ENCODE measurements at places on chromosomes 2 and 18.

DNA sequence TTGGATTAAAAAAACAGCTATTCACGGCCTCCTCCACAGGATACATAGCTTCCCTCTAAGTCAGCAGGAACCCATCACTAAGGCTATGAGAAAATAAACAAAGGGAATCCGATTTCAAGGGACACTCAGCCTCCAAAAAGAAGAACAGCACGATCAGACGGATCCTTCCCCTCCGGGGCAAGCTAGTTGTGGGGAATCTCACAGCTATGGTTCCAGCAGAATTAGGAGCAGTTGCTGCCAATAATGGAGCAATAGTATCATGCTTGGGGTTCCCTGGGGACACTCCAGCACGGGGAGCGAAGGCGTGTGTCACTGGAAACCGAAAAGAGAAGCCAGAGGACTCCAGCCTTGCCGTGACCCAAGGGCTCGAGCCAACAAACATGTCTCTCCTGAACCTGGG is 163.1 kb downstream of the TTC32 start:
- DNase-seq = no peak

- no peak for DNase-seq
Observed at GRCh38 chr2:188576651-188577050, 285.0 kb downstream of the GULP1 start.

DNA sequence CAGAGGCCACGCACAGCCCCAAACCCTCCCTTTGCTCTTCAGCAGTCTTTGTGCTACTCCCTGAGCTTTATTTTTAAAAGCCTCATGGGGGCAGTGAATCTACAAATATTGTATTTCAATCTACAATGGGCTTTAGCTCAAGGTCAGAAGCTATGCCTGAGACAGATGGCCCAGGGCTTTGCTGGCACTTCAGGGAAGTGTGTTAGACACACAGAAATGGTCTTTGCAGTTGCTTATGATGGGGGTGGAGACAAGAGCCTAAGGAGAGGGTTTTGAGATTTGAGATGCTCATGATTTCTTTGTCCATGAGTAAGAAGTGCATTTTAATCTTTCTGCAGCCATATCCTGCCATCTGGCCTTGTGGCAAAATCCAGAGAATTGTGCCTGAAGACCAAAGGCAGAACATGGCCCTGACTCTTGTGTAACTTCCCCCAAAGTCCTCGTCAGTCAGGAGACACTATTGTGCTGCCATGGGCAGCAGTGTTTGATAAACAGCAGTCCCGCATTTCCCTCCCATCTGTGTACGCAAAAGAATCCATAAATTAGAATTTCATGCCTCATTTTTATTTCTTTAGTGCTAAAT is 92.6 kb downstream of the VAPA start:
- DNase-seq = no peak

GRCh38 chr18:56248610-56249235 is 389.7 kb downstream of the TXNL1 start:
- no peak for DNase-seq

GRCh38 chr2:186903216-186903615 is 54.2 kb upstream of the ZSWIM2 start:
- DNase-seq = no peak

GRCh38 chr2:213213186-213213585 is 61.8 kb upstream of the IKZF2 start:
- no peak for DNase-seq

GRCh38 chr2:10383960-10384734 is 64.0 kb downstream of the ODC1 start:
- no peak for DNase-seq

- DNase-seq = no peak
Observed at GRCh38 chr2:208570851-208571763, 164.5 kb downstream of the PTH2R start.

GRCh38 chr2:133791191-133791590 is 222.9 kb upstream of the NCKAP5 start:
- DNase-seq = no peak

- no peak for DNase-seq
Observed at GRCh38 chr18:56891116-56891515, 240.0 kb downstream of the WDR7 start.

- DNase-seq = no peak
Observed at GRCh38 chr2:101151859-101152271, 683 bp upstream of the TBC1D8 start.

- no peak for DNase-seq
Observed at GRCh38 chr18:12703096-12703567, 290 bp downstream of the PSMG2 start.

GRCh38 chr2:29260142-29260772 is 145.0 kb downstream of the CLIP4 start:
- DNase-seq = no peak

DNA sequence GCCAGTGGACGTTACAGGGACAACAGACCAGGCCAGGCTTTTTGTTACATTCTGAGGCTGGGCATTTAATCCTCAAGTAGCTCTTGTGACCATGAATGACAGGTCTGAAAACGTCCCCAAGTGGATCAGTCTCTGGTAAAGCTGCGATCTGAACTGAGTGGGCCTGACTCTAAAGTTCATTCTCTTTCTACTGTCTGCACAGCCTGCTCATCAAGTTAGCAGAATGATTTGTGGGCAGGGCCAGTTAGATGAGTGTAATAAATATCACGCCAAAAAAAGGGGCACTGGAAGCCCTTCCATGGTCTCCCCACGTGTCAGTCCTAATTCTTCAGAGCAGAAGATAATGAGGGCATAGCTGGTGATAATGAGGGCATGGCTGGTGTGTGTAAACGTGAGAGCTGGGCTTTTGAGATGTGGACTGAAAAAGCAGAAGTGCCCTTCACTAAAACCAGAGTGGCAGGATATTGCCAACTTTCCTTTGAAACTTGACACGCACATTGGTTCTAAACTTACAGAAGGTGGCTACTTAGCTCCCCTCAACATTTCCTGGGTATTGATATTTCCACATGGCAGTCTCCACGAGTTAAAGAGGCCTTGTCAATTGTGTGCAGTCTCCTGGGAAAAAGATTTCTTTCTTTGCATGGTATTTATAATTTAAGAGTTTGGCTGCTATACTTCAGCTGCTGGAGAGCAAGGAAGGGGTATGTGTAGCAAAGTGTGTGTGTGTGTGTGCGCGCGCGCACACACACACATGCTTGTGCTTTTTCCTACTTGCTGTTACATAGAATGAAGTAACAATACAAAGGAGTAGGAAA is 72.7 kb upstream of the LYPD6B start:
- DNase-seq = no peak

DNA sequence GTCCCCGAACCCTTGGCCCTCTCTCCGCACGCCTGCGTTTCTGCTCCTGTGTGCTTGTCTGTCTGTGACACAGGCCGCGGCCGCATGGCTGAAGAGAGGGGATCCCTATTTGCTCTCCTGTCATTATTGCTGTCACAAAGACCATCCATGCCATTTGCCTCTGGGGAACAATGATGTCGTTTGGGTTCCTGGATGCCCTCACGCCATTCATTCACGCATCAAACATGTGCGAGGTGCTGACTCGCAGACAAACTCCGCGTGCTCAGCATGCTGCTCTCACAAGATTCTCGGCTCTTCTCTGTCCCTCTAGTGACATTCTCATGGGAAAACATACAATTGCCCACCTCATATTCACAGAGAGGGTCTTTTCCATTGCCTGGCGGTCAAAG is 67.8 kb downstream of the ASB1 start:
- DNase-seq = no peak

DNA sequence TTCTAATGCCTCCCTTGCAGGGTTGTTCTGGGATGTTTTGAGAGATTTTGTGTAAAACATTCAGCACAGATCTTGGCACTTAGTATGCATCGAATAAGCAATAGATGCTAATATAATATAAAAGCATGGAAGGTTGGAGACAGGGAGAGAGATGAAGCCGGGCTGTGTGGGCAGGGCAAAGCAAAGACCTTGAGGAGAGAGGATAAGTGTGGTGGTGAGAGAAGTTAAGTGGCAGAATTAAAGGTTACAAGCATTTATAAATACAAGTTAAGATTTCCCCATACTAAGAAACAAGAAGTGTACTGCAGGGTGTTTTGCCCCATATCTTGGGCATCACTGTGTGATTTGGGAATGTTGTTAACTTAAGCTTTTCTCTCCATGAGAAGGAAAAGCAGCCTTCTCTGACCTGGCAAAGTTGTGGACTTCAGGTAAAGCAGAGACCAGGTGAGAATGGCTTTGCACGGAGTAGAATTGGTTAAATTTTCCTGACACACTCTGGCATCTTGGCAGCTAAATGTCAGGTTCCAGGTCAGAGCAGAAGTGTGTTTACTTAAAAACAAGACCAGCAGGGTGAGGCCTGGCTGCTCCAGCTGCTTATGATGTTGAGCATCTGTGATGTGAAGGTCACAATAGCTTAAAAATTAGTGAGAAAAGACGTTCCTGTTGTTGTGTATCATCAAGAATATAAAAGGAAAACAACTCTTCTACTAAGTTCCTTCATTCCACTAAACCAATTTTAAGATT is 288.5 kb upstream of the HNMT start:
- DNase-seq = no peak

GRCh38 chr2:24903161-24904103 is 16.6 kb downstream of the ADCY3 start:
- no peak for DNase-seq

DNA sequence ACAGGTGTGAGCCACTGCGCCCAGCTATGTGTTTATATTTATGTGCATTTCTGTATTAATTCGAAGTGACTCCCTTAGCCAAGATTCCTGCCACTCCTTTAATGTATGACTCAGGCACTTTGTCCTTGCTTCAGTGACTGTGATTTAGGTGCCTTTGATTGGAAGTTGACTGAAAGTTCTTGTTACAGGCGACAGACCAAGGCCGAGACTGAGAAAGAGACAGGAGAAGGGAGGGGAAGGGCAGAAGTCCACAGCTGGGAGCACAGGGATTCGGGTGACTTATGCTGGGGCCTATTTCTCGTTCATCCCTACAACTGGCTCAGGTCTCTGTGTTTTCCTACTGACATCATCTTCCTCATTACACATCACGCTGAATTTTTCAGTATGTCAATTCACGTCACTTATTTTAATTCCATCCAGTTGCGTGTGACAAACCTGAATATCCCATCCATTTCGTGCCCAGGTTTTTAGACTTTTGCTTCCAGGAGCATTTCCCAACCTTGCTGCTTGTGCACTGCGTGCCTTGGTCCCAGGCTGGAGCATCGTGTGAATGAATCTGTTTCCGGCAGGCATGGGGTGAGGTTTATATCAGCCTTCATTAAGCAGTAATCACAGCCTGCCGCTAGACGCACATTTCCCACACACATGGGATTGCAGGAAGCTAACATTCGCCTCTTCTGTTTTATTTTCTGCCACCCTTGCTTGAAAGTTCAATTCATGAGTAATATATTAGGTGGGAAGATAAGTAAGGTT is 42.4 kb downstream of the TMEM18 start:
- DNase-seq = no peak

DNA sequence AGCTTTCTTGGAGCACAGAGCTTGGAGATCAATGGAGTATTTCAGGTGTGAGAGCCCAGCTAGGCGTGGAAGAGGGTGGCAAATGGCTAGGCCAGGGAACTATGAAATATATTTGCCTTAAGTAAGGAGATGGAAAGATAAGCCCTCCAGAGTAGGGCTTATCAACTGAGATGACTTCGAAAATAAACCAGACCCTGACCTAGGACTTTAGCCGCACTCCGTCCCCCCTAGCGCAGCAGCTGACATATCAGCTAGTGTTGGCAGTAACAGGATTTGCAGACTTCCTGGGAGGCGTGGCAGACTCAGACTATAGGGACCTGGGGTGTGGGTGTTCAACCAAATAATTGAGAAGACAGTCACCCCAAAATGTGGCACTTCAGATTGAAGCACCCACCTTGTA is 127.7 kb upstream of the EPAS1 start:
- DNase-seq = no peak

DNA sequence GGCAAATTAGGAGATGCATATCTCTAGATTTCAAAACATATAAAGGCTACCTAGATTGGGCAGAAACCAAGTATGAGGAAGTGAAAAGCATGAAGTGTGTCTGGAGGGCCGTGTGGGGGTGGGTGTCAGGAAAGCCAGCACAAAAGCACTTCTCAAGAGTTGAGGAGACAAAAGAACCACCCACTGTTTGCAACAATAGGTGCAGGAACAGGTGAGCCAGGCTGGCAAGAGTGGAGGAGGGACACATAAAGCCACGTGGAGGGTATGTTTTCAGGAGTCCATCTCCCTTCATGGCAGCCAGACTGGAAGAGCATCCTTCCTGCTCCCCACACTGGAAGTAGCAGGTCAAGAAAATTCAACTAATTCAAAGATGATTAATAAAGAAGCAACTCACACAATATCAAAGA is 96.4 kb downstream of the CERS6 start:
- peak; percentile 67 for DNase-seq

- DNase-seq = no peak
Observed at GRCh38 chr2:41579806-41580205, 468.0 kb upstream of the PKDCC start.

- DNase-seq = no peak
Observed at GRCh38 chr18:7068871-7069590, 48.6 kb downstream of the LAMA1 start.

- no peak for DNase-seq
Observed at GRCh38 chr2:164495491-164496223, 125.6 kb downstream of the GRB14 start.

GRCh38 chr18:57214976-57215375 is 68.1 kb downstream of the BOD1L2 start:
- DNase-seq = no peak

DNA sequence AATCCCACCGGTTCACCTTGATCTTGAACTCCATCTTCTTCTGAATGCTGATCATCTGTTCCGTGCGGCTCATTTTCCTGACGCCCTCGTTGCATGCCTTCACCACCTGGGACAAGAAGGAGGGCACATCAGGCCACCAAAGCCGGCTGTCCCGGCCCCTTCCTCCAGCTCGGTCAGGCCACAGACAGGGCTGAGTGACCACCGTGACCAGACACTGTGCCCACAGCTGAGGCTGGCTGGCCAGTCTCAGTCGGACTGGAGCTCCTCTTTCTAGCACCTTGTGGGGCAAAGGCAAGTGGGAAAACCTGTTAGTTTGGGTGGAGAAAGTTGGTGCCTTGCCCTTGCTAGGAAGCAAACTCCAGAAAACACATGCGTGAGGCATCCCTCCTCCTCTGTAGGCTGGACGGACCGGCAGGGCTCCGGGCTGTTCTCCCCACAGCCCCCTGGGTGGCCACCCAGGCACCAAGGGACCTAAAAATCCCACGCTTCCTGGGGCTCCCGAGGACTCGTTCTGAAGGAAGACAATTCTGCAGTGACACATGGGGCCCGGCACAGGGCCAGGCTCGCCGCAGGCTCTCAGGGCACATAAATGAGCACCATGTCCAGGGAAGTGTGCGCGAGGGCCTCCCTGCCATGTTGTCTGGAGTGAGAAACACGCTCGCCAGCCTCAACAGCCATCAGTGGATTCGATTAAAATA is 15.3 kb downstream of the SNORC start:
- DNase-seq = no peak

Data from WTC11 (cell line).